ENCODE measurements at places on chromosomes 3 and 15.
A peak's percentile ranks its signal among the peaks of the same experiment; 100 is the strongest.

- DNase-seq = no peak
Measured at GRCh38 chr3:34676436-34676835, 878.0 kb downstream of the PDCD6IP start.

- DNase-seq = no peak
Measured at GRCh38 chr15:57036352-57036751, 117.9 kb downstream of the TCF12 start.

DNA sequence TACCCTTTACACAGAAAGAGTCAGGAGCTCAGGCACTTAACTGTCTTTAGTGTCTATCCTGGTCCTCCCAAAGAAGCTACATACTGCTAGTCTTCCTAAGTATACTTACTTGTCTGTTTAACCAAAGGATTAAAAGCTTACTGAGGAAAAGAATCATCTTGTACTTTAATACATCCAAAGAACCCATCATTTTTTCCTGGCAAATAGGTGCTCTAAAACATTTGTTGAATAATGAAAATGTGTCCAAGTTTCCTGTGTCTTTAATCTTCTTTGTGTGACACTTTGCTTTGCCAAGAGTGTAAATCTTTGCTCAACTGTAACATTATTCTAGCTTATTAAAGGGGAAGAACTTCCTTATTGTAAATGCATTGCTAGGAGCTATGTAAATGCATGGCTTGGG is 519.2 kb downstream of the OTOL1 start:
- DNase-seq = no peak

- no peak for DNase-seq
Measured at GRCh38 chr3:42839616-42840015, 30.4 kb downstream of the ACKR2 start.

DNA sequence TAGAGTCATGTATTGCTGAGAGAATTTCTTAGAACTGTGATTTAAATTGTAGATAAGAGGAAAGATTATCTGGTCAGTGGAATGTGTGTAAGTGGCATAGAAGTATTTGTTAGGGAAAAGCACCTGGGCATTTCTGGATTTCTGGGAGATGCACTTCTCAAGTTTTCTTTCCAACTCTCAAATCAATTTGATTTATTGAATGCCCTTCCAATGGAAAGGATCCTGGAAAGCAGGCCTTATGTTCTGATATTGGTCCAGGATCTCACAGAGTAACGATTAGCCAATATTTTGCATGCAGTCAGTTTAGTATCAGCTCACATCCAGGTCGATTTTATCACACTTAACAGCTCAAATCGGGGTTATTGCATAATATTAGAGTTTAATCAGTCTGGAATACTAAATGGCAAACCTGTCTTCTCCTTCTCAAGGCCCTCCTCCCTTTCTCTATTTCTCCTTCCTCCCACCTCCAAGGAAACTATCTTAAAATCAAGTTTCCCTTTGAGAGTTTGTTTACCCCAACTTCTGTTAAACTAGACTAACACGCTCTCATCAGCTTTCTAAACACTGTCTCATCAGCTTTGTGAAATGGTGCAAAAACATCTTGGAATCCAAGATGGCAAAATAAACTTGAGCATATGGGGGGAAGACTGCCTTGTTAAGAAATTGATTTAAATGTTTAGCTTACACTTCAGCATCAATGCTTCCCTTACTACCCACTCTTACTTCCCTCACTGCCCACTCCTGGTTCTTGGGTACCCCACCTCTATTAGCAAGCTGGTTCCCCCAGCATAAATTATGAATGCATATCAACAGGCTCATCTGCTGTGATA is 9.5 kb downstream of the SOX2 start:
- DNase-seq = no peak

DNA sequence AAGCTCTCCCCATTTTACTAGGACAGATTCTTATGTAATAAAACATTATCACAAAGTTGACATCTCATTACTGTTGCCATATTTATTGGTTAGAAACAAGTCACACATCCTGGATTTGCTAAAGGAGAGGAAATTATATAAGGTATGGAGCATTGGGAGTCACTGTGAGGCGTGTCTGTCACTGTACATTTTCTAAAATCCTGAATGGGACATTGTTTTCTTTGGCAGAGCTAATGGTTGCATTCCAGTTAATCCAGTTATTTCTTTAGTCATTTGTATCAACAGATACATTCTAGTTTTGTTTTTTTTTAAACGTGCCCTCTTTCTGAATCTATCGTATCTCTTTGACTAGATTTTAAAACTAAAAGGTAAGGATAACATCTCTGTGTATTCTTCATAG is 70.2 kb upstream of the MITF start:
- DNase-seq = no peak

GRCh38 chr15:31402511-31403056 is 75.9 kb downstream of the KLF13 start:
- DNase-seq = no peak

DNA sequence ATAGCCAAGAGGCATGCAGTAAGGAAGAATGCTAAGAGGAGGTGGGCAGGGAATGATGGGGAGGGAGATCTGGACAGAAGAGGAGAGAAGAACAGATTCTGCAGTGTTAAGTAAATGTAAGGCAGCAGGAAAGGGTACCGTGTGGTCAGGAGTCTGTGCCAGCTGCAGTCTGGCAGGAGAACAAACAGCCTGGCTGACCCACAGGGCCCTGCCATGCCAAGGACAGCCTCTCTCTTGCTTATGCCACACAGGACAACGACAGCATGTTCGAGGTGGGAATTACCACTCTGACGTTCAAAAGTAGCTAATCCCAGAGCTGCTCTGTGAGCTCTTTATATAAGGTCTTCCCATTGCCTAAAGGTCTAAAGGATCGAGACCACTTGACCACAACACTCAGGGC is 31.3 kb downstream of the DAPK2 start:
- no peak for DNase-seq

DNA sequence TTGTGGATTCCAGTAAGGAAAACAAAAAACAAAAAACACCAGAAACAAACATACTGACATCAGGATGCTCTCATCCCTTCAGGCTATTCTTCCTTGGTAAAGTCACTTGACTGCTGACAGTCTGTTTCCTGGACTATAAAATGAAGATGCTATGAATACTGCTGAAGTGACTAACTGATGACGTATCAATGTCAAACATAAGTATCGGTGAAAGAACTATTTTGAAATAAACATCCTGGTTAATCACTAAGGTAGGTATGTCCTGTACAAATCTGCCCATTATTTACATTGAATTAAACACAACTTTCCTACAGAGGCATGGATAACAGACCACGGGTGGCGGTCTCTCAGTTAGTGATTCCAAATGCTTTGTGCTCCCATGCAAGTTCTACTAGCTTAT is 45.9 kb downstream of the CHAC1 start:
- no peak for DNase-seq

DNA sequence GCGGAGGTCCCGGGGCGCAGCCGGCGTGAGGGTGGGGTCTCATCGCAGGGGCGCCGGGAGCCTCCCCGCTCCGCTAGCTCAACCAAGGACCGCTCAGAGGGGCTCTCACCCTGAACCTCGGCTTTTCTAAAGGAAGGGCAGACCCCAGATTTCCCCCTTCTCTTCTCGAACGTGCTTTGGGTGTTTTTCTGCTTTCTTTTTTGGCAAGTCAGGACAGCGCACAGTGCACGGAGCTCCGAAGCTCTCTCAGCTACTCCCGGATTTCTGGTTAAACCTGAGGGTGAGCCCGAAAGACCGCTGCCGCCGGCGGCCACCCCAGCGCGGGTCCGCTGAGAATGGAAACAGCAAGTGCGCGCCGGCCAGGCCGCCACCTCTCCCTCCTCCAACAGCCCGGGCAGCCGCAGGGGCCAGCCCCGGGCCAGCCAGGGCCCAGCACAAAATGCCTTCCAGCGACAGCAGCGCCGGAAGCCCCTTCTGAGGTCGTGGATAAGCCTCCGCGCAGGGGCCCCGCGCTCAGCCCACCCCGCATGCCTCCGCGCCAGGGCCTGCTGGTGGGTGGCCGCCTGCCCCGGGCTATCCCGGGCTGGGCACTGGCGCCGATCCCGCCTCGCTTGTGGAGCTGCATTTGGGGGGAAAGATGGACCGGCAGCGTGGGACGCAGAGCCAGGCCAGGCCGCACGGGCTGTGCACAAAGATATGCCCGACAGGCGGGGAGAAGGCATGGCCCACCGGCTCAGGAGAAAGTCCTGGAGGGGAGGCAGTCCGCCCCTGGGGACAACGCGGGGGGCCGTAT is 8.2 kb upstream of the OCA2 start:
- DNase-seq = peak; percentile 67

- DNase-seq = no peak
Measured at GRCh38 chr3:40404591-40405198, 17.7 kb downstream of the ENTPD3 start.

- no peak for DNase-seq
Measured at GRCh38 chr15:83973816-83974215, 261.8 kb upstream of the GOLGA6L4 start.

DNA sequence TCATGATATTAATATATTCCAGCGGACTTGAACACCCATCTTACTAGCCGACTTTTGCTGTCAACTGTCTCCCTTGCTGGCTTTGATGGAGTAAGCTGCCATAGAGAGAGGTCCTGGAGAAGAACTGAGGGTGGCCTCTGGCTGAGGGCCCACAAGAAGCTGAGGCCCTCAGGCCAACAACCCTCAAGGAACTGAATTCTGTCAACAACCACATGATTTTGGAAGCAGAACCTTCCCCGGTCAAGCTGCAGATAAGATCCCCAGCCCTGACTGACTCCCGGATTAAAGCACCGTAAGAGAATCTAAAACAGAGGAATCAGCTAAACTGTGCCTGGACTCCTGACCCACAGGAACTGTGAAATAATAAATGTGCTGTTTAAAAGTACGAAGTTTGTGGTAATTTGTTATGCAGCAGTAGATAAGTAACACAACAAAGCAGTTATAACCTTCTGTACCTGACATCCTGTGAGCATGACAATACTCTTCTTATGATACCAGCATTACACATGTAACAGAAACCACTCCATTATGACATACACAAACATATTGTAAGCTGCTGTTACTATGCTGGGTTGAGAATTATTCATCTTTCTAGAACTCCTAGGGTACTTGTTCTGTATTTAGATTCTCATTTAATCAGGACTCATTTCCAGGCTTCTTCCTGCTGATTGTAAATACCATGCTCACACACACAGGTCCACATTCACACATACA is 66.2 kb downstream of the HES1 start:
- no peak for DNase-seq

DNA sequence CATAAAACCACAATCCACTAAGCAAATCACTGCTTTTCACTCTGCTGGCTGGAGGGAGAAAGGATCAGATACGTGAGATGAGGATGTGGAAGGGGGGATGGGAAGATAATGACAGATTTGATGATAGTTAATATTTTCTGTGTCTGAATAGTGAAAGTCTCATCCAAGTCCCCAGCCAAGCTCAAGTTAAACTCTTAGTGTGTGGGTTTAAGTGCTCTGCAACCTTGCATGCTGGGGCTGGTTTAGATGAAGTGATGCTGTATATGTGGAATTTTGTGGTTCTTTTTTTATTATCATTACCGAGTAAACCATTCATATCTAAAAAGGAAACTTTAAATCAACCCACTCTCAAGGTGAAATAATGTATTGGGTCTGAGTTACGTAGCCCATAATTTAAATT is 111.0 kb downstream of the TPRG1 start:
- DNase-seq = no peak

DNA sequence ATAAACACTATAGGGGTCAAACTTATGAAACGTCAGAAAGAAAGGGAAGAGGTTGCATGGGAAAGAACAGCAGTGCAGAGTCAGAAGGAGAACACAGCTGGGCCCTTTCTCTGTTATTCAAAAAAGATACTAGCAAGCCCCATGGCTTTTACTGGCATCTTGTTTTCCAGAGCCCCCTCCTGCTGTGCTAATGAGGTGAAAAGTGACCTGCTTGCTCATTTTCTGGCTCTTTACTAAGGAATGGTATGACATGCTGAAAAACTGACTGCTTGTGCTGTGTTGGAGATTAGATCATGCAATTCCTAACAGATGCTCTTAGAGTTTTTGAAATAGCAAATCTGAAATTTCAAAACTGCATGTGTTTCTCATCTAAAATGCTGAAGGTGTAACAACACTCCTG is 541.6 kb upstream of the ALCAM start:
- DNase-seq = no peak

DNA sequence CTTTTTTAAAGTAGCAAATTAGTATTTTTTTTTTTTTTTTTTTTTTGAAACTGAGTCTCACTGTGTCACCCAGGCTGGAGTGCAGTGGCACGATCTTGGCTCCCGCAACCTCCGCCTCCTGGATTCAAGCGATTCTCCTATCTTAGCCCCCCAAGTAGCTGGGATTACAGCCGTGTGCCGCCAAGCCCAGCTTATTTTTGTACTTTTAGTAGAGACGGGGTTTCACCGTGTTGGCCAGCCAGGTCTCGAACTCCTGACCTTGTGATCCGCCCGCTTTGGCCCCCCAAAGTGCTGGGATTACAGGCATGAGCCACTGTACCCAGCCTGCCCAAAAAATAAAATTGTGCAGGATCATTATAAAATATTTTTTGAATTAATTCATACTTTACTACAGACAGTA is 272.2 kb upstream of the UBE2E1 start:
- DNase-seq = no peak

- no peak for DNase-seq
Measured at GRCh38 chr3:46284981-46285683, 42.9 kb downstream of the CCR3 start.

- DNase-seq = no peak
Measured at GRCh38 chr15:65906396-65906795, 37.1 kb downstream of the RAB11A start.

GRCh38 chr15:98686983-98687382 is 38.6 kb downstream of the IGF1R start:
- no peak for DNase-seq

- no peak for DNase-seq
Measured at GRCh38 chr3:32082721-32083120, 23.7 kb upstream of the GPD1L start.

- DNase-seq = peak; percentile 67
Measured at GRCh38 chr15:55742498-55742926, 440 bp downstream of the PRTG start.

- DNase-seq = no peak
Measured at GRCh38 chr3:195356151-195357086, 85.5 kb upstream of the XXYLT1 start.

- DNase-seq = no peak
Measured at GRCh38 chr3:79653266-79653830, 114.5 kb downstream of the ROBO1 start.

DNA sequence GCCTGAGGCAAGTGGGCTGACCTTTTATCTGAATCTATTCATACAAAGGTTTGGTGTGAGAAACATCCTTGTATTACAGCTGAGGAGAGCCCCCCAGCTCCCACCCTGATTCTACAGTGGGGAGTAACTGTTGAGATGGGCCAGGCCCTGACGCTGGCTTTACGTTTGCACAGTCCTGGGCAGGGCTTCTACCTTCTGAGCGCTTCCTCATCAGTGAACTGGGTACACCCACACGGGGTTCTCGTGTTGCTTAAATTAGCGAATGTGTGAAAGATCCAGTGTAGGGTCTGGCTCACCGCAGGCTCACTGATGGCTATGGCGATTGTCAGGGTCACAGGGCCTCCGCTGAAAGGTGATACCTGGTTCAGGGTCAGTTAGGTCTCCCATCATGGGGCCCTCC is 7.3 kb upstream of the GHRL start:
- DNase-seq = no peak

- peak; percentile 81 for DNase-seq
Measured at GRCh38 chr15:77021803-77022381, 27.0 kb downstream of the PSTPIP1 start.
